Hematopoietic multipotent progenitor cell treated with erythropoietin and hydrocortisone succinate and interleukin-3 and kit ligand, for 4 days (in vitro differentiated cells): ENCODE measurements at places on chromosomes 1 and 21.
A peak's percentile ranks its signal among the peaks of the same experiment; 100 is the strongest.

DNA sequence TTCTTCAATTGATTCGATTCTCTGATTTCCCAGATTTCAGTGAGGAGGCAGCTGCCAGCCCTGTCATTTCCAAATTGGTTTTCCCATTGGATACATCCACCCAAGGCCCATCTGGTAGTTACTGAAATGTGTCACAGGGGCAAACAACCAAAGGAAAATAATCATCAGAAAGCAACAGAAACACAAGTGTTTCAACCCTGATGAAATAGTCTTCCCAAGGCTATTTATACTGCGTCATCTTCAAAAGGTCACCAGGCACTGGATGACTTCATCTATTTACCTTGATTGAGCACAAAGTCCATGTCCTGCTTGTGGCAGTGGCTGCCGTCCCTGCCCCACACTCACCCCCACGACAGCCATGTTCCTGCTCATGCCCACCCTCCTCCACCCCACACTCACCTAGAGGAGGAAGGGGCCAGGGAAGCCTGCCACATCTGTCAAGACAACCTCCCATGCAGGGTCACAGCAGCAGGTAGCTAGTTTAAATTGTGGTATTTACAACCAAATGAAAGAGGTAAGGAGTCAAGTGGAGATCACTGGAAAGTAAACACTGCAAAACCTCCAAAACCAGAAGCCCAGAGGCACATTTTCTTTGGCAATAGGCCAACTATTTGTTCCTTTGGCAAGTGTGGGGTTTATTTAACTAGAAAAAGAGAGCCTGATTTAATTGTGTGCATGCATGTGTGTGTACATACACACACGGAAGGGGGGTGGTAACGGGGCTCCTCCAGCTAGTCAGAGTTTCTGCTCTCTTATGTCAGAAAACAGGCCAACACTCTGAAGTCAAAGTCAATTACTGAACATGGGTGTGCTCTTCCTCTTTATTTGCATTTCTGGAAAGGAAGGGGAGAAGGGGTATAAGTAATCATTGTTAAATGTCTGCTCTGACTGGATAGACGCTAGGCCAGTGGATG is 49.5 kb upstream of the RAB4A start:
- peak; percentile 28 for DNase-seq

GRCh38 chr21:41768437-41769042 is 1.7 kb upstream of the RIPK4 start:
- peak; percentile 57 for DNase-seq

- peak; percentile 72 for DNase-seq
These were observed 31.9 kb upstream of the FCGR2A start for GRCh38 chr1:161473348-161473747.

- peak; percentile 87 for DNase-seq
These were observed 9.0 kb downstream of the NPPA start for GRCh38 chr1:11838349-11839272.

DNA sequence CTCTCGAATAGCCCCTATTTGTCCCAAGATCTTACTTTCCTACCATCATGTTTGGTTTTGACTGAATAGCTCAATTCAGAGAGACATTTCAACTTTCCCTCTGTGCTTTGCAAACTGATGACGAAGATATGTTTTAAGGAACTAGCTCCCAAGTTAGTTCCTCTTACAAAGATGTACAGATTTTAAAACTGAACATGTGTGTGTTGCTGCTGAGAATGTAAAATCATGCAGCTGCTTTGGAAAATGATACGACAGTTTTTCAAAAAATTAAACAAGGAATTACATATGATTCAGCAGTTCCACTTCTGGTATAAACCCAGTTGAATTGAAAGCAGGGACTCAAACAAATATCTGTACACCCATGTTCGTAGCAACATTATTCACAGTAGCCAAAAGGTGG is 33.6 kb downstream of the KIF26B start:
- DNase-seq = peak; percentile 69

DNA sequence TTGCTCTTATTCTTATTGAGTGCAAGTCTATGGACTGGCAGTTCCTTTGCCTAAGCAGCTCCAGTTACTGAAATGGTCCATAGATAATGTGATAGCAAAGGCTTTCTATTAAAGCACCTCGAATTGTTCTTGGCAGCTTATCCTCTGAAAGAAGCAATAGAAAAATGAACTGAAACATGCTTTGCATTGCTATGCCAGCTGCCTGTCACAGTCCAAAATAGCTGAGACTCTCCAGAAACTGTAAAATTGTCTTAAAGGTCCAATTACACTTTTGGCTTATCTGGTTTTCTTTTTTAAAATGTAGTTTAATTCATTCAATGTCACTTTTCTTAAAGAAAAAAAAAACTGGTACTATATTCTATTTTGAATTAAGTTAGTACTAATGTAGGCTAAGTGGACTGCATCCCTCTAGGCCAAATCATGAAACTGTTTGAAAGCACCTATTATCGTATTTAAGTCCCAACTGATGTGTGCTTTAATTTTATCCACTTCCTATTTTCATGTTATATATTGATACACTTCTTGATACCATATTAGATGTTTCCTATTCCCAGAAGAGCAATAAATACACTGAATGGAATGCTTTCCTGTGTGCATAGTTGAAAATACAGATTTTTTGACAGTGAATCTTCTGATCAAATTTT is 208.0 kb upstream of the DEPDC1 start:
- DNase-seq = no peak

- DNase-seq = peak; percentile 77
These were observed 122.8 kb upstream of the USP24 start for GRCh38 chr1:55337801-55338447.

GRCh38 chr1:152953761-152954160 is 6.8 kb downstream of the SPRR5 start:
- DNase-seq = no peak

GRCh38 chr1:166165661-166166328 is 1.0 kb downstream of the FAM78B start:
- DNase-seq = peak; percentile 7

DNA sequence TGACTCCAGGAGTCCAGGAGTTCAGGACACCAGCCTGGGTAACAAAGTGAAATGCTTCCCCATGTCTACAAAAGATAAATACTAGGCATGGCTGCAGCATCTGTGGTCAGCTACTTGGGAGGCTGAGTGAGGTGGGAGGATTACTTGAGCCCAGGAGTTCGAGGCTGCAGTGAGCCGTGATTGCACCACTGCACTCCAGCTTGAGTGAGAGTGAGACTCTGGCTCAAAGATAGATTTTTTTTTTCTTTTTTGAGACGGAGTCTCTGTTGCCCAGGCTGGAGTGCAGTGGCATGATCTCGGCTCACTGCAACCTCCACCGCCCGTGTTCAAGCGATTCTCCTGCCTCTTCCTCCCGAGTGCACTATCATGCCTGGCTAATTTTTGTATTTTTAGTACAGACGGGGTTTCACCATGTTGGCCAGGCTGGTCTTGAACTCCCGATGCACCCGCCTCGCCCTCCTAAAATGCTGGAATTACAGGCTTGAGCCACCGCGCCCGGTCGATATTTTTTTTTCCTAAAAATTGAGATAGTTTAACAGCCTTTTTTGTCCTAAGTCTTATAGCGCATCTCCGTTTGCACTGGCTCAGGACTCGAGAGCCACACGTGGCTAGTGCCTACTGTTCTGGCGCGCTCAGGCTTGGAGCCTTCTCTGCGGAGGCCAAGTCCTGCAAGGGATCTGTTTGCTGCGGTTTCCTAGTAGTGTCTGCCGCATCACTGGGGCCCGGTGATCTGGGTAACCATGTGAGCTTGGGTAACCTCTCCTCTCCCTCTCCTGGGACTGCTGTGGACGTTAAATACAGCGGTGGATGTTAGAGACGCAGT is 1.0 kb upstream of the MFN2 start:
- DNase-seq = no peak

GRCh38 chr1:171397851-171398469 is 84.0 kb downstream of the FMO4 start:
- DNase-seq = no peak

GRCh38 chr1:179937668-179938254 is 16.8 kb upstream of the CEP350 start:
- DNase-seq = no peak

DNA sequence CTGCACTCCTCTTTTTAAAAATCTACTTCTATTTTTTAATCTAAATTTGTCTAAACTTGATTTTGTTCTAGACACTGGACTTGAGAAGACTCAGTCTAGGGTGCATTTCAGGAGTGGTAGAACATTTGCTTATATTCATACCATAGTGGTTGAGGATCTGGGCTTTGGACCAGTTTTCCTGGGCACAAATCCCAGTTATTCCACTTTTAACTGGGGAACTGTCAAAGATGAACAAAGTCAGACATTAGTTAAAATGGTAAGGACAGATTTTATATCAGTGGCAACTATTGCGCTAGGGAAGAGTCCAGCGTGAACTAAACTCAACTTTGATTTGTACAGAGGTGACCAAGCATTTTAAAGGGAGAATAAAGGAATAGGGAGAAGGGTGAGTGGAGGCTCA is 102.4 kb downstream of the FMN2 start:
- no peak for DNase-seq

DNA sequence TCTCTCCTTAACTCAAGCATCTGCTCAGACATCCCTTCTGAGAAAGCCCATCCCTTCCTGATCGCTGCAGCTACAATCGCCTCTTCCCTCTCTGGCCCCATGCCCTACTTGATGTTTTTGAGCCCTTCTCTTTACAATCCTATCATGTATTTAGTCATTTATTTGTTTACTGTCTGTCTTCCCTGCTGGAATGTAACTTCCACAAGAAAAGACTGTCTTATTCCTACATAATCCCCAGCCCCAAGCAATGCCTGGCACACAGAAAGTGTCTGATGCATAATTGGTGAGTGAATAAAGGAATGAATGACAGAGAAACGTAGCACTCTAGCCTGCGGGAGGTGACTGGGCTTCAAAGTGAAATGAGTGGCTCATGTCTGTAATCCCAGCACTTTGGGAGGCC is 25.4 kb downstream of the ECE1 start:
- no peak for DNase-seq

GRCh38 chr1:200173097-200173618 is 145.6 kb downstream of the NR5A2 start:
- no peak for DNase-seq

GRCh38 chr1:164733070-164733469 is 174.1 kb downstream of the PBX1 start:
- no peak for DNase-seq

DNA sequence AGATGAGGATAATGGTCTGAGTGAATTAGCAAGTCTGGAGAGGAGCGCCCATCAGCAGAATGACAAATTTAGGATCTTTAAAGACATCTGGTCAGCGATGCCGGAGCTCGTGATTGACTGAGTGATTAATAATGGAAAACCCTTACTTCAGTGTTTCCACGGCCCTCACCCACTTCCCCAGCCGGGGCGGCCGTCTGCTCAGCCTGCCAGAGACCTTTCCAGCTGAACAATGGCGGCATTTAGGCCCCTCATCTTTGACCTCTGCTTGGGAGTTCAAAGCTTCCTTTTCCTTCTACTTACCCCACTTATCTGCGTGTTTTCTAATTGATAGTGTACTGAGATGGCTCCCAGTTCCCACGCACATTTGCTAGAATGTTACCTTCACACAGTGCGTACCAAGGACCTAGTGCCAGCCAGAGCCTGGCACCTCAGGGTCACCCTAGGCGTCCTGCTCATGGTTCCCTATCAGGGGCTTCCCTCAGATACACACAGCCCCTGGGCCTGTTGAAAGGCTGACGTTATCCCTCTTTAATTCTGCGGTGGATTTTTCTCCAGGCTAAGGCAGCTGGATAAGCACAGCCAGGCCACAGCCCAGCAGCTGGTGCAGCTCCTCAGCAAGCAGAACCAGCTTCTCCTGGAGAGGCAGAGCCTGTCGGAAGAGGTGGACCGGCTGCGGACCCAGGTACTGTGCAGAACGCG is 232.8 kb downstream of the SDCCAG8 start:
- no peak for DNase-seq

DNA sequence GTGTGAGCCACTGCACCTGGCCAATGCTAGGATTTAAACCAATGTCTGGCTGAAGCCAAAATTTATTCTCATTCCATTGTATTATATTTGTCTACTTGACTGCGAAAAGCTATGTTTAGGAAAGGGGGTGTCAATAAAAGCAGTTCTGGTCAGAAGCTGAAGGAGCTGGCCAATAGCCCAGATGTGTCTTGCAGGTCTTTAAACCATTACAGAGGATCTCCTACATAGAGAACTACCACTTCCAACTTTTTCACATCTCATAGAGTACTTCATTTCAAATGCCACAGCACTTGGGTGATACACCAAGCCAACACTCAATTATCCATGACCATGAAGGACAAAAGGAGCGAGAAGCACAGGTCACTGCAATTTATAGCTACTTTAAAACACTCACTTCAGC is 2.5 kb downstream of the SYT11 start:
- no peak for DNase-seq

GRCh38 chr21:46061063-46061462 is 36.8 kb upstream of the COL6A2 start:
- no peak for DNase-seq

DNA sequence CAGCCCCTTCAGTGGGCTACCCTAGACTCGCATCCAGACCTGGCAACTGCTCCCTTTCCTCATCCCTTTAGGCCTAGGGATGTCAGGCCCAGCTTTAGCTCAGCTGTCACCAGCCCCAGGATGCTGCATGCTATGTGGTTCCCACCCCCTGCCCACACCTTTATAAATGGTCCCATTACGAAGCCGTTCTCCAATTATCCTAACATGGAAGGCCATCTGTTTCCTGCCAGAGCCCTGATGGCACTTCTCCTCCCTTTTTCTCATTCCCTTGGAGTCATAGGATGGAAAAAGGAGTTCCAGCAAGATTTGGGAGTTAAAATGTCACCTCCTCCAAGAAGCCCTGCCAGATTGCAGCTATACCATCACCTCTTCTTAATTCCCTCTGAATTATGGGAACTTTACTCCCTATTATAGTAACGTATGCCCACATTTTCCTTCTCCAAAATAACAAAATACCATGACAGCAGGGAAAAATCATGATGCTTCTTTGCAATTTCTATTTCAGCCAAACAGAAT is 205.0 kb upstream of the GRIK3 start:
- no peak for DNase-seq

DNA sequence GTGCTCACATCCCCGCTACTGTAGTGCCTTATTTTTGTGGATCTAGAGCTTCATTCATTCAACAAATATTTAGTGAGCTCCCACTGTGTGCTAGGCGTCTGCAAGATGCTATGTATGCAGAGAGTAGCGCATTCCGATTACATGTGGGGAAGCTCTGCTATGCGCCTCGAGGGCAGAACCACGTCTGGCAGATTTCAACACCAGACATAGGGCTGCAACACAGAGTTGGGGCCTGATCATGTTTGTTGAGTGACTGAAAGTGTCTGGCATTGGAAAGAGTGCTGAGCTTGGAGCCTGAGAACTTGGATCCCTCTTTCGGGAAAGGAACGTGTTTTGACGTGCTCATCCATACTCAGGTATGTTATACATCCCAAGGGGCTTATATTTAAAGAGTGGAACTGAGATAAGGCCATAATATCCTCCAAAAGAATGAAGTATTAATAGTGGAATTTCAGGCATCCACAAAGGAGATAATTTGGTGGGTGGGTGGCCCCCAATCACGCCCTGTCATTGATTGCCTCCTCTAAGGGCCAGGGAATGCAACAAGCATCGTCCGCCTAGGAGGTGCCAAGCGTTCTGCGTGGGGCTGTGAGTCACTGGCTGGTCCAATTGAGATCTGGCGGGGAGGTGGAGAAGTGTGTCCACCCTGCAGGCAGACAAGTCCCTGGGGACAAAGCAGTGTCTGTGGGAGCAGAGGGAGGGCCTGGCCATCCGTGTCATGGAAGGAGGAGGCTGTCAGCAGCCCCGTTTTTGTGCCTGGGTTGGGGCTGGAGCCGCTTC is 62.8 kb upstream of the ZBTB40 start:
- no peak for DNase-seq

- DNase-seq = no peak
These were observed 298.1 kb downstream of the TGFB2 start for GRCh38 chr1:218643281-218643680.
